ENCODE measurements at places on chromosomes 5 and 9. TPM values are rescaled to one million over a fixed set of nuclear protein-coding genes. Genes with fewer than 3 reads are reported as not detected.

Gene HDAC3
- 51.2 TPM for total RNA-seq

Gene AUH
- total RNA-seq, result 53.2 TPM

Gene CER1
- 1.9 TPM for total RNA-seq

Gene CFAP157
- total RNA-seq, result not detected

Gene CNTNAP3
- total RNA-seq, result 6.3 TPM

Gene SLC25A2
- 4.1 TPM for total RNA-seq

DNA sequence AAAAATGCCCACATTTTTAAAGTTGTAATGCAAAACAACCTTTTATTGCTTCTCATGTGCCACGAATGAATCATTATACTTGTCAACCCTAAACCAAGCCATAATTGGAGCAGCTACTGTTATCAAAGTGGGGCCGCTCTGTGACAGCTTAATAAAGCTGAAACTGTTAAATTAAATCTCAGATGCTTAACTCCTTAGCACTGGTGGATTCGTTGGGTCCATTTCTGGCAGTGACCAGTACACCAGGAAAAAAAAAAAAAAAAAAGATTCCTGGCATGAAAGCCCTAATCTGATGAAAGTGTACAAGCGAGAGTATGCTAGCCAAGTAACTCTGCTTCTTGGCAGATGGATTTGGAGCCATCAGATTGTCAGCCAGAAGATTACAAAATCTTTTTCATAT, 164.8 kb downstream of the ZSWIM6 start:
- DNase-seq, result no peak

DNA sequence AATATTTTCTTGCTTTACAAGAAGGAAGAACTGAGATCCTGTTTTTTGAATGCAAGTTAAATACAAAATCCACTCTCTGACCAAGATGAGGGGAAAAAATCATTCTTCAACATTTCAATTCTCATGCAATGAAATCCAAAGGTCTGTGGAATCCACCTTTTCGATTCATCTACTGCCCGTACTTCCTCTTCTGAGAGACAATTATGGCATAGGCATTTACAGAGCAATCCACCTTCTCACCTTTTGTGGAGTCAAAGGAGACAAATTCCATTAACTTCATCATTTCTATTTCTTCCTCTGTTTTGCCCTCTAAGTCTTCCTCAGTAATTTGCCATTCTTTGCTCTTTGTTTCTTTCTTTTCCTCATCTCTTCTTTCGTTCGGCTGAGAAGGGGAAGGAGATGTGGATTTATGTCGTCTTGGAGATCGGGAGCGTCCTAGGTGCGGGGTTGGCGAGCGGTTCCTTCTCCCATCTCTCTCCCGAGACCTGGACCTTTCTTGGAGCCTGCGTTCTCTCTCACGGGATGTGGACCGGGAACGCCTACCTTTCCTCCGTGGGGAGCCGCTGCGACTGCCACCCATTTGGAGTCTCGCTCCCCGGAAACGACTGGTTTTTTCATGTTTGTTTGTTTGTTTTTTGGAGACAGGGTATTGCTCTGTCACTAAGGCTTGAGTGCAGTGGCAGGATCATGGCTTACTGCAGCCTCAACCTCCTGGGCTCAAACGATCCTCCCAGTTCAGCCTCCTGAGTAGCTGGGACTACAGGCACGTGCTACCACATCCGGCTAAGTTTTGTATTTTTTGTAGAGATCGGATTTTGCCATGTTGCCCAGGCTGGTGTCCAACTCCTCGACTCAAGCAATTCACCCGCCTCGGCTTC, 24.3 kb upstream of the AFF4 start:
- no peak for DNase-seq

GRCh38 chr9:121857928-121858327, 206.5 kb downstream of the DAB2IP start:
- no peak for DNase-seq

GRCh38 chr9:71795097-71795813, 26.9 kb upstream of the CEMIP2 start:
- peak; percentile 43 for DNase-seq

- DNase-seq, result no peak
Observed at GRCh38 chr5:172868436-172868923, 34.4 kb downstream of the ERGIC1 start.

- DNase-seq, result no peak
Observed at GRCh38 chr9:81573415-81574321, 115.7 kb downstream of the TLE1 start.

DNA sequence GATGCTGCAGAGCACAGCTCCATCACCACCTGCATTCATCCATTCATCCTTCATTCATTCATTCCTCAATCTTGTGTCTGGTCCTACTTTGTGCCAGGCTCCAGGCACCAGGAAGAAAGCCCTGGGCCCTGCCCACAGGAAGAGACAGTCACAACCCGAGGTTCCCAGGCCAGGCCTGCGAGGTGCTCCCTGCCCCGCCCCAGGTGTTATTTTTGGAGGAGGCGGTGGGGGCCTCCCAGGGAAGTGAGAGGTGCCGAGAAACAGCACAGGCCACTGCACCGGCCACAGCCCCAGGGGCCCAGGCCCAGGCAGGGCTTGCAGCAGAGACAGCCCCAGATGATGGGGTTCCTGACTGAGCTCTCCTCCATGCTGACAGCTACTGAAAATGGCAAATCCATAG, 33.4 kb downstream of the VAV2 start:
- DNase-seq, result peak; percentile 68

DNA sequence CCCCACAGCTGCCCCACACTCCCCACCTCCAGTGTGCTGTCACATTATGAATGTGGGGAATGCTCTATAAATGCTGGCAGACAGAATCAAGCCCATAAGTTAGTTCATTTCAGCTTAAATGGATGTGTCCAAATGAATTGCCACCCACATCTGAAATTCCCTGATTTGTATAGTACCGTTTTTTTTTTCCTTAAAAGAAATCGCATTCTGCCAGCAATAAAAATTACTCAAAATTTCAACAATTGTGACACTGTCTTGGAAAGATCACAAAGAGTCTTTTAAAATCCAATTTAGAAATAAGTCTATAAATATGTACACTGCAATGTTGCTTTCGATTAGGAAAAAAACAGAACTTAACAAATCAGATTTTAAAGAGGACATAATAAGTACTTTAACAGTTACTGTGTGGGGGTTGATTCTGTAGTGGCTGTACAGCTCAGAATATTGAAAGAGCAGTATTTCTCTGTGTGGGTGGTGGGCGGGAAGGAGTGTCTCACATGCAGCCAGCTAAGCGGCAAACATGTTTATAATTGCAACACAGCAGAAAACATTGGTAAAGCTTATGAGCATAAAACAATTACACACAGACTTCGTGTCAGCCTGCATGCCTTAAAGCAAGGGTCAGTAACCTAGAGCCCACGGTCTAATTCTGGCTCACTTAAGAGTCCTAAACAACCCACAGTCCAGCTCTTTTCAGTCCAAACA, 24.9 kb upstream of the CSNK1G3 start:
- DNase-seq, result no peak

GRCh38 chr5:175508896-175509295, 30.5 kb downstream of the SFXN1 start:
- no peak for DNase-seq

GRCh38 chr5:32942225-32942989, 231.3 kb downstream of the NPR3 start:
- DNase-seq, result no peak

DNA sequence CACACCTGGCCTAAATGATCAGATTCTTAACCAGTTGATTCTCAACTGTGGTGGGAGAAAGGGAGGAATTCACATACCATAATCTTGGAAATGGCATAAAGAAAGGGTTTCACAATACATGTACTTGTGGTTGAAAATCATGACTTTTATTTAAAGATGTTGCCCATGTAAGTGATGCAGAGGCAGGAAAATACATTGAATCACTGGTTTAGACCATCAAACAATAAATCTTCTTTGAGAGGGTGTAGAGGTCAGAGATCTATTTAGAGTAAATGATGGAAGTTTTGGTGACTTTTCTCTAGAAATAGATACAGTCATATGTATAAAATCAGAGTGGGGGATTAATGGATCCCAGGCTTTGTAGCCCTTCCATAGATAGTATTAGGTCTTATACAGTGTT, 15.4 kb downstream of the NDUFS4 start:
- DNase-seq, result no peak

GRCh38 chr5:132471151-132471907, 19.2 kb downstream of the IRF1 start:
- DNase-seq, result peak; percentile 48

- DNase-seq, result no peak
Observed at GRCh38 chr5:39146831-39147540, 72.4 kb downstream of the FYB1 start.

DNA sequence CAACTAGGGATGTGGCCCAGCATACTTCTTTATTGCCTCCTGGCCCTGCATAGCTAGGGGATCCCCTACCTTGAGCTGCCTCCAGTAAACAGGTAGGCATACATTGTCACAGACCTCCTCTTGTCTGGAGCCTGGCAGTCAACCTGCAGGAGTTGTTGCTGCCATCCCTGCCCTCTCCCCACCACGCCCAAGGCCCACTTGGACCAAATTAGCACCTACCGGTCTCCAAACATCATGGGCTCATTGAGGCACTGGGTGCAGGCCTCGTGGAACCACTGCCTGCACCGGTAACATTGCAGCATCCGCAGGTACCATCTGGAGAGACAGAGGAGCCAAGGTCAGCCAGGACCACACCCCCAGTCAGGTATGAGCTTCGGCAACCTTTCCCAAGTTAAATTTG, 10.3 kb downstream of the PHF19 start:
- DNase-seq, result no peak

DNA sequence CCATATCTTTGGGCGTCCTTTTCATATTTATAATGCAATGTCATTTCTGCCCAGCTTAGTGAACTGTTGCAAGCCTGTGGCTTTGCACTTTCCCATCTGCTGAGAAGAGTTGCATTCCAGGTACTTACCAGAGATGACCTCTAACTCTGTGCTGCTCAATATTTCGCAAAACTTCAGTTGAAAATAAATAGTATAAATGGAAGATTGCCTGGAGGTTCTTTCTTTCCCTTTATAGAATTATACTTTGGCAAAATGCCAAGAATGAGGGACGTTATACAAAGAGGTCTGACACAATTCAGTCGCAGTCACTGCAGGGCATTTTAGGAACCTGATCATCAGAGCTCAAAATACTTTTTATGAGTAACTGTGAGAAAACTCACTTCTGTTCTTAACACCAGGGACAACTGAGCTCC, 18.9 kb upstream of the VLDLR start:
- DNase-seq, result no peak

- peak; percentile 64 for DNase-seq
Observed at GRCh38 chr9:127561491-127562278, 50.4 kb upstream of the STXBP1 start.

- DNase-seq, result no peak
Observed at GRCh38 chr5:16768184-16768583, 151.4 kb upstream of the RETREG1 start.

GRCh38 chr5:148780711-148781110, 45.7 kb upstream of the ADRB2 start:
- no peak for DNase-seq

Measured in Peyer's patch (tissue), 4 donors.